CD4-positive, CD25-positive, alpha-beta regulatory T cell (primary cell): ENCODE measurements at places on chromosomes 11 and 22. TPM values are rescaled to one million over a fixed set of nuclear protein-coding genes. Genes with fewer than 3 reads are reported as not detected.

CTSC gene
- total RNA-seq = 88.8 TPM

MRGPRD gene
- not detected for total RNA-seq

OSBPL5 gene
- 2.2 TPM for total RNA-seq

FZD4 gene
- not detected for total RNA-seq

PGGHG gene
- 188 TPM for total RNA-seq

TBRG1 gene
- total RNA-seq = 60.7 TPM

ZP1 gene
- not detected for total RNA-seq

SLC22A9 gene
- not detected for total RNA-seq

GPHA2 gene
- total RNA-seq = not detected

RIMBP3B gene
- not detected for total RNA-seq

SMTN gene
- 6.5 TPM for total RNA-seq

CCDC81 gene
- 0.96 TPM for total RNA-seq

IFITM10 gene
- 2.4 TPM for total RNA-seq

- peak; percentile 39 for DNase-seq
Measured at GRCh38 chr11:612201-612960, 3.4 kb downstream of the IRF7 start.

- no peak for DNase-seq
Measured at GRCh38 chr11:6238902-6239301, at the start of gene CNGA4. TSS of gene CNGA4 (plus strand) at chr11:6239089. CDS start at chr11:6239207, 118 bp downstream.

GRCh38 chr11:117470576-117470975, 142.9 kb downstream of the CEP164 start:
- DNase-seq = no peak

GRCh38 chr11:68564261-68564660, 103.7 kb downstream of the PPP6R3 start:
- DNase-seq = no peak

- peak; percentile 24 for DNase-seq
Measured at GRCh38 chr11:107590460-107591377, at the start of gene ELMOD1. TSS of gene ELMOD1 (plus strand) at chr11:107591147. CDS start at chr11:107618190, 27,043 bp downstream.

DNA sequence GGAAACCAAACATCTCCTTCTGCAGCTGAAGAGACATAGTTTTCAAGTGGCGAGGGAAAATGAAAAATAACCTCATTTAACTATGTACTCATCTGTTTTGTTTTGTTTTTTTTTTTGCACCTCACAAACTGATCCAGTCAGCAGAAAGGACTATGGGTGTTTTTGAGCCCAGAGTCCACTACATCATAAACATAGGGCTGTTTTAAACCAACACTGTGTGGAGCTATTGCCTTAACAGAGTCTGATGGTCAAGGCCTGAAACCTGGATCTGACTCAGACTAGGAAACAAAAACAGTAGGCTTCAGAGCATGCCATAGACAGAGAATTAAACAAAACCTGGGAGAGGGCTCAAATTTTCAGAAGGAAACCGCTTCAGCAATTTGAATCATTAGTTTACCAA, 99.3 kb upstream of the FSHB start:
- no peak for DNase-seq

DNA sequence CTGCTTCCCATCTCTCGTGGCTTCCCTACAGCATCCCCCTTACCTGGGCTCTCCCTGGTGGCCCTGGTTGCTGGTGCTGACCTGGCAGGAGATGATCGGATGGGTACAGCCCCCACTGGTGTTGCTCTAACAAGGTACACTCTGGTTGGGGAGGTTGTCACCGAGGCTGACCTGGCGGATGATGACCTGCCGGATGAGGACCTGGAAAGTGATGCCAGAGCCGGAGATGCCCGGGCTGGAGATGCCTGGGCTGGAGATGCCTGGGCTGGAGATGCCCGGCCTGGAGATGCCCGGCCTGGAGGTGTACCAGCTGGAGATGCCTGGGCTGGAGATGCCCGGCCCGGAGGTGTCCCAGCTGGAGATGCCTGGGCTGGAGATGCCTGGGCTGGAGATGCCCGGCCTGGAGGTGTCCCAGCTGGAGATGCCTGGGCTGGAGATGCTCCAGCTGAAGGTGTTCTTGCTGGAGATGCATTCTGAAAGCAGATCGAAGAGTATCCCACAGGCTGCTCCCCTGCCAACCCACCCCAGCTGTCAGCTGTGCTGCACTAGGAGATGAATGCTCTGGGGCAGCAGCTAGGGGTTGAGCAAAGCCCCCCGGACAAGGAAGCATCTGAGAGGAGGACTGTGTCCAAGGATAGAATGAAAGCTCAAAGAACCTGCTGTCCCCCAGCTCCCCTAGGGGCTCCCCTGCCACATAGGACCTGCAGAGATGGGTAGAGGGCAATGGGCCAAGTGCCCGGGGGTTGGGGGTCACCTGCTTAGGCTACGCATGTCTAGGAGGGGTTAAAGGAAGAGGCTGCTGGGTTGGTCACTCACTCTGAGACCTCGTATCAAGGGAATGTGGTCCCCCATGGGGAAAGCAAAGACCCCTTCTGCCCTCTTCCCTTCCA, 10.6 kb downstream of the TMPRSS13 start:
- DNase-seq = no peak

- no peak for DNase-seq
Measured at GRCh38 chr11:65403607-65404121, 17.2 kb downstream of the FRMD8 start.

DNA sequence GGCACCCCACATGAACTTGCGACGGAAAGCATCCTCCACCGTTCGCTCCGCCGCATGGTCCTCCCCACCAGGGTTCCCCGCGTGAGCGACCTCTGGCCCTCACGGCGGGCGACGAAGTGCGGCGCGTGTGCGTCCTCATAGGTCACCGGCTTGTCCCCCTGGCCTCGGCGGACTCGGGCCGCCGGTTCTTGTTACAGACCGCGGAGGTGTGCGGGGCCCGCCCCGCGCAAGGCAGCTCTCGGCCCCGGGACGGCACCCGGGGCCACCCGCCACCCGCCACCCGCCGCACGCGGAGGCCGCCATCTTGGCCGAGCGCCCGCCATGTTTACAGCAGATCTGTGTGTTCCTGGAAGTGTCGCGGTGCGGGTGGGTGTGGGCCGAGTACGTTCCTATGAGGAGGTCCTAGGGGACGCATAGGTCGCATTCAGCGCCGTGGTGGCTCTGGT, 3.5 kb upstream of the IFITM2 start:
- no peak for DNase-seq

GRCh38 chr11:117837070-117837776, 12.7 kb upstream of the FXYD2 start:
- no peak for DNase-seq

DNA sequence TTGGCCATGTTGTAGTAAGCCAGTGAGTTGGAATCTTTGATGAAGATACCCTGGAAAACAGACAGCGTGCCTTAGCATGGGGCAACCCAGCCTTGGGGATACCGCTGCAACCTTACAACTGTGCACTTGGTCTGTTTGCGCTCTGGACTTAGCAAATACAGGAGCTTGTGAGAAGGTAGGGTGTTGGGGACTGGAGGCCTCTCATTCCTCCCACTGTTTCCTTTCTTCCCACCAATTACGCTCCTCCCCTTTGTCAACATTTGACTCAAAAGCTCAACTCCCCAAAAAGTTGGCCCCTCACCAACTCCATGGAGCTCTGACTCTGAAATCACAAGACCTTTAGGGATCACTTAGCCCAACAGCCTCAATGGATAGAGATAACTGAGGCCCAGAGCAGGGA, 7.9 kb upstream of the TBC1D10A start:
- DNase-seq = no peak

GRCh38 chr11:47354913-47355282, 2.4 kb upstream of the MYBPC3 start:
- DNase-seq = no peak

GRCh38 chr11:10625281-10625981, 57.0 kb upstream of the LYVE1 start:
- DNase-seq = no peak

GRCh38 chr22:40519284-40519947, 117.1 kb downstream of the MRTFA start:
- no peak for DNase-seq

DNA sequence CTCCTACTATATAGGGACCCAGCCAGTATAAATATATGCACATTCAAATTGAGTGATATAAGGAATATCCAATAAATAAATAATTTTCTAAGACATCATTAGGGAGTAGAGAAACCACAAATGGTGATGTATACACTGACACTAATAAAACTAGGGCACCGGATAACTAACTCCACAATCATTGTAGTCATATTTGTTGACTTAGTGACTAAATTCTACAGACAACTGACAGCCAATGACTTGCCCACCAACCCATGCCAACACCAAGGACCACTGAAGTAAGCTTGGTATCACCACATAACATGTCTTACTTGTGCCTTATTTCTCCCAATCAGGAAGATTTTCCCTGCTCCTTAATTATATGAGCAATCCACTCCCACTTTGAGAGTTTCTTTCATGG, 139.6 kb upstream of the TRPC6 start:
- no peak for DNase-seq

DNA sequence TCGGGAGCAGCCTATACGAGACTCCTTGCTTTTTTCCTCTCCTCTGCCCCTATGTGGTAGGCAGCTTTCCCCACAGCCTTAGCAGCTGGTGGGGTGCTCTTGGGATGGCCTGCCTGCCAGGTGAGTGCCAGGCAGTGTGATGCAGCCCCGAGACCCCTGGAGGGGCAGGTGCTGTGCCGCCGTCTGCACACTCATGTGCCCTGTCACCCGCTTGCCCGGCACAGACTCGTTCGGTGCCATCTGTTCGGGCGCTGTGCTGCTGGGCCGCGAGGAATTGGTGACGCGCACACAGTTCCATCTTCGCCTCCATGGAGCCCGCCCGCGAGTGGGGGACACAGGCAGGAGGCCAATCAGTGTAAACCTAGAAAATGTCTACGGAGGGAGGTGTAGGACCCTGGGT, 15.1 kb downstream of the TRMU start:
- no peak for DNase-seq

GRCh38 chr11:130220311-130221035, 60.9 kb downstream of the ST14 start:
- no peak for DNase-seq

- DNase-seq = peak; percentile 78
Measured at GRCh38 chr11:65329944-65330403, 3.7 kb upstream of the DPF2 start.

GRCh38 chr11:77081976-77082836, 15.4 kb downstream of the CAPN5 start:
- DNase-seq = no peak

GRCh38 chr11:11211186-11211585, 141.9 kb downstream of the CSNK2A3 start:
- no peak for DNase-seq

DNA sequence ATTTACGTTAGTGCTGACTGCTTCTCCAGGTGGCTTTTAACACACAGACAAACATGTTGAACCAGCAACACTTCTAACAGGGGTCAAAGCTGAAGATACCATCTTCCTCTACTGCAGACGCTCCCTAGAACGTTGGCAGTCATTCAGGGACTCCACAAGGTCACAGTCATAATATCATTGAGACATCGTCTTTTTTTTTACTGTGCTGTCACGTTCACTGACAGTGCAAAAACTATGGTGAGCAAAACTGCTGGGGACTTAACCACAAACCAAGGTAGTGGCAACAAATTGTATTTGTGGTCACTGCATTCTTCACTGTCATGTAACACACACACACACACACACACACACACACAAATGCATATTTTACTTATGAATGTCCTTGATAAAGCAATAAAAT, 244.9 kb downstream of the CASP12 start:
- DNase-seq = no peak

DNA sequence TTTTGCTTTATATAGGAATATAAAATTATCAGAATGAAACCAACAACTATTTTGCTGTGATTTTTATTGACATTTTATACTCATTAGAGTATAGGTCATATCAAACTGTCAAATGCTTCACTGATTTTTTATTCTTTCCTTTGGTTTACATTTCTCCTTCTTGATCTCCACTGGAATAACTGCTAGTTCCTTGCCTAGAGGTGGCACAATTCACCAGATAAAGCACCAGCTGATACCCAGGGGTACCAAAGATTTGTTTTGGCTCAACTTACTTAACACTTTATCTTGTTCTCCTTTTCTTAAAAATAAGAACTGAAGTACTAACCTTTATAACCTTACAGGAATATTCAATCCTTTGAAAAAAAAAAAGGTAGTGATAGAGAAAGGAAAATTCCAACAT, 725.1 kb upstream of the CHORDC1 start:
- DNase-seq = no peak

DNA sequence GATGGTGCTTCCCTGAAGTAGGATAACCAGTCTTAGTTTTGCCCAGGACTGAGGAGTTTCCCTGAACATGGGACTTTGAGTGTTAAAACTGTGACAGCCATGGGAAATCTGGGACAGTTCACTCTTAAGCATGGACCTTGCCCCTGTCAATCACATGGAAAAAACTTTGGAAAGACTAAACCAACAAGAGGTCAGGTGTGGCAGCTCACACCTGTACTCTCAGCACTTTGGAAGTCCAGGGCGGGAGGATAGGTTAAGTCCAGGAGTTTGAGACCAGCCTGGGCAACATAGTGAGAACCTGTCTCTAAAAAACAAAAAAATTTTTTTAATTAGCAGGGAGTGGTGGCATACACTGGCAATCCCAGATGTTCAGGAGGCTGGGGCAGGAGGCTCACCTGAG, 3.3 kb upstream of the AMBRA1 start:
- DNase-seq = no peak

GRCh38 chr11:86671531-86672006, 847 bp downstream of the ME3 start:
- DNase-seq = peak; percentile 12

GRCh38 chr11:11345099-11345498, 8.0 kb downstream of the CSNK2A3 start:
- no peak for DNase-seq

GRCh38 chr11:107545101-107545514, 20.4 kb downstream of the ALKBH8 start:
- DNase-seq = no peak

- peak; percentile 4 for DNase-seq
Measured at GRCh38 chr11:85627332-85627997, at the start of gene DLG2. TSS of gene DLG2 (minus strand) at chr11:85627344.

DNA sequence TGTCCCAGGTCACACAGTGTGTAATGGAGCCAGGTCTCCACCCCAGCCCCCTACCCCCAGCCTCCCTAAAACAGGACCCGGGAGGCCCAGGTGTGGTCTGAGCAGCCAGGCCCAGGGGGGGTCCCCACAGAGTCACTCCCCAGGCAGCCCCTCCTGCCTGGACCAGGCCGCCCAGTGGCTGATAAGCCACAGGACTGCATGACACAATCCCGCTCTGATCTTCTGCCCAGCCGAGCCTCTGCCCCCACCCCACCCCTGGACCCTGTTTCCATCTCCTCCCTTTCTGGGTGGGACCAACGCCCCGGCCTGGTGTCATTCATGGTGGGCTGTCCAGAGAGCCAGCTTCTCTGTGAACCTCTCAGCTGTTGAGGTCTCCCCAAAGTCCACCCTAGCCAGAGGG, 7.8 kb upstream of the LIF start:
- no peak for DNase-seq

- no peak for DNase-seq
Measured at GRCh38 chr11:38582756-38583155, 1984.7 kb upstream of the RAG2 start.

DNA sequence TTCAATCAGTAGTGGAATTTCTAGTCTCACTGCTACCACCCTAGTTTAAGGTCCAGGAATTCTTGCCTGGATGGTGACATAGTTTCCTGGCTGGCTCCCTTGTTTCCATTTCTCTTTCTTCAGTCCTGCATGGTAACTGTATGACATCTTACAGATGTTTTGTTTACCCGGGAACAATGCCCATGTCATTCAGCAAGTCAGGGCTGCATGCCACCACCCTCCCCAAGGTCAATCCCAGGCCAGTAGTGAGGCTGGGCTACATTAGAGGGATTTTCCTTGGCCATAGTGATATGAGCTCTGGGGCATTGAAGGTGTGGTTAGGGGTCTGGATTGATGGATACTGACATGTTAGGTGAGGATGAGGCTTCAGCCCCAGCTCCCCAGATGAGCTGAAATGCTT, 114.9 kb upstream of the E2F8 start:
- DNase-seq = no peak

GRCh38 chr22:20191000-20191515, 40.2 kb upstream of the CCDC188 start:
- DNase-seq = no peak
